Activated CD4-positive, alpha-beta memory T cell treated with anti-CD3 and anti-CD28 coated beads, Interleukin-2, amount 10 ng/mL, durations not matched to agents 7 days and 5 days (primary cell): ENCODE measurements at places on chromosomes 12 and 14. TPM values are rescaled to one million over a fixed set of nuclear protein-coding genes. Genes with fewer than 3 reads are reported as not detected.

Gene E2F7
- total RNA-seq, result 19.1 TPM

Gene TRPV4
- total RNA-seq, result not detected

GRCh38 chr12:72610342-72610741 is 338.2 kb downstream of the TRHDE start:
- no peaks in the 10 kb centered on the region for H3K27me3 ChIP-seq
- H3K27ac ChIP-seq, result no peak overlapping the region
- no peak overlapping the region for H3K4me3 ChIP-seq
- no peak for DNase-seq
- no peaks in the 10 kb centered on the region for H3K4me1 ChIP-seq

- peaks cover 16% of the 10 kb centered on the region for H3K4me1 ChIP-seq
- H3K36me3 ChIP-seq, result peaks cover 44% of the 10 kb centered on the region
- no peak for DNase-seq
- no peak overlapping the region for H3K4me3 ChIP-seq
- no peak overlapping the region for H3K27ac ChIP-seq
Observed at GRCh38 chr14:77574446-77575115, 41.9 kb downstream of the SPTLC2 start.

DNA sequence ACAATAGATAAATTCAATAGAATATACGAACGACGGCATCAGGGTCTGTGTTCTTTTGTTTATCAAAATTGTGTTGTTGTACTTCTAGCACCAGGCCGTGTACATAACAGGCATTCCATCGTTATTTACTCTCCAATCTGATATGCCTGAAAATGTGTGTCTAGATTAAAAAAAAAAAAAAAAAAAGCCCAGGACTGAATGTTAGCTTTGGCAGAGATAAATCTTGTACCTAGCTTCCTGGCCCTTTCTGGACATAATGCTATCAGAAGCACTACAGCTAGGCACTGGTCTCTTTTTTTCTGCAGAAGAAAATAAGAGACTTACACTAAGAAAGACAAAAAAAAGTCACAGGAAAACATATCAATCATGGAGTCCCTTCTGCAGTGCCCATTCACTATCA is 37.0 kb downstream of the CDKL1 start:
- H3K4me1 ChIP-seq, result peaks cover 17% of the 10 kb centered on the region
- H3K4me3 ChIP-seq, result no peak overlapping the region
- H3K27ac ChIP-seq, result no peak overlapping the region
- peaks cover 31% of the 10 kb centered on the region for H3K36me3 ChIP-seq
- DNase-seq, result no peak
- H3K27me3 ChIP-seq, result no peaks in the 10 kb centered on the region

DNA sequence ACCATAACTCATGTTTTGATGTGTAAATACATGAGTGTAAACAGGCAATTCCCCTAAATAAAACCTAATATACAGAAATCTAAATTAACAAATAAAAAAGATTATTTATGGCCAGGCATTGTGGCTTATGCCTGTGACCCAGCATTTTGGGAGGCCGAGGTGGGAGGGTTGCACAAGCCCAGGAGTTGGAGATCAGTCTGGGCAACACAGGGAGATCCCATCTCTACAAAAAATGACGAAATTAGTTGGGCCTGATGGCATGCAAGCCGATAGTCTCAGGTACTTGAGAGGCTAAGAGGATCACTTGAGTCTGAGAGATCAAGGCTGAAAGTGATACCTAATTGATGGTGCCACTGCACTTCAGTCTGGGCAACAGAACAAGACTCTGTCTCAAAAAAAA is 48.7 kb downstream of the BCAT1 start:
- DNase-seq, result no peak
- H3K27me3 ChIP-seq, result peaks cover 17% of the 10 kb centered on the region
- H3K36me3 ChIP-seq, result peaks cover 9% of the 10 kb centered on the region
- no peak overlapping the region for H3K4me3 ChIP-seq
